ENCODE measurements at places on chromosomes 5 and 9.
A peak's percentile ranks its signal among the peaks of the same experiment; 100 is the strongest.

- DNase-seq, result no peak
- no peaks in the 10 kb centered on the region for H3K27me3 ChIP-seq
- no peak overlapping the region for H3K4me3 ChIP-seq
Measured at GRCh38 chr9:75612754-75613153, 277.7 kb upstream of the PCSK5 start.

- no peaks in the 10 kb centered on the region for H3K4me1 ChIP-seq
- peak overlapping the region; percentile 79 for H3K4me3 ChIP-seq
- H3K27ac ChIP-seq, result peak overlapping the region; percentile 80
- H3K36me3 ChIP-seq, result no peaks in the 10 kb centered on the region
Measured at GRCh38 chr9:33676746-33677505, 118.4 kb upstream of the PRSS3 start.

- peak overlapping the region; percentile 36 for H3K4me3 ChIP-seq
- H3K27ac ChIP-seq, result peak overlapping the region; percentile 89
- peak; percentile 96 for DNase-seq
- H3K27me3 ChIP-seq, result no peaks in the 10 kb centered on the region
- peaks cover 24% of the 10 kb centered on the region for H3K4me1 ChIP-seq
- H3K36me3 ChIP-seq, result no peaks in the 10 kb centered on the region
Measured at GRCh38 chr9:8733131-8733954, 933.8 kb upstream of the DMAC1 start.

DNA sequence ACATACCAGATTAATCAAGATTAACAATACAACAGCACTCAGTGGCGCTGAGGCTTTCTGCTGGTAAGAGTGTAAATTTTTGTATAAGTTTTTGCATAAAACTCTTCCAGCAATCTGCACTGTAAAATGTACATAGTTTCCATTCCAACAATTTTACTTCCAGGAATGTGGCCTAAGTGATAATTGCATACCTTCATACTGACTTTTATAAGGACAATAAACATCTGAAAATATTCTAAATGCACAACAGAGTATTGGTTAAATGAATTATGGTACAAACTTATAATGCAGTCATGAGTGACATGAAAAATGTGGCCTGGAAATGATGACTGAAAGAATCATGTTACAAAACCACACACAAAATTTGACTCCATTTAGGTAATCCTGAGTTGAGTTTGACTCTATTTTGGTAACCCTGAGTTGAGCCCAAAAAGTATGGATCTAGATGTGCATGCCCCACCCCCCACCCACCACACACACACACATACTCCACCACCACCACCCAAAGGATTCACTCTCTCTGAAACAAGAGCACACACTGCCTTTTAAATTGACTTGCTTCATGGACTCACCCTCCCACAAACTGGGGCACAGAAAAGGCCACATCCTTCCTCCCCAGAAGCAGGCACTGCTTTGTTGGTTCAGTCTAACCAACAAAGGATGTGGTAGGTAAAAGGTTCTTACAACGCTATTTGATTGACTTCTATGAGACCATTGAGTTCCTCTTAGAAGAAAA, 137.6 kb downstream of the SUSD1 start:
- no peak overlapping the region for H3K4me3 ChIP-seq
- H3K36me3 ChIP-seq, result no peaks in the 10 kb centered on the region
- H3K4me1 ChIP-seq, result peaks cover 44% of the 10 kb centered on the region
- DNase-seq, result peak; percentile 55

GRCh38 chr9:94928691-94929368, 202.3 kb downstream of the AOPEP start:
- peaks cover 3% of the 10 kb centered on the region for H3K4me1 ChIP-seq
- H3K4me3 ChIP-seq, result no peak overlapping the region
- no peaks in the 10 kb centered on the region for H3K36me3 ChIP-seq
- no peaks in the 10 kb centered on the region for H3K27me3 ChIP-seq

DNA sequence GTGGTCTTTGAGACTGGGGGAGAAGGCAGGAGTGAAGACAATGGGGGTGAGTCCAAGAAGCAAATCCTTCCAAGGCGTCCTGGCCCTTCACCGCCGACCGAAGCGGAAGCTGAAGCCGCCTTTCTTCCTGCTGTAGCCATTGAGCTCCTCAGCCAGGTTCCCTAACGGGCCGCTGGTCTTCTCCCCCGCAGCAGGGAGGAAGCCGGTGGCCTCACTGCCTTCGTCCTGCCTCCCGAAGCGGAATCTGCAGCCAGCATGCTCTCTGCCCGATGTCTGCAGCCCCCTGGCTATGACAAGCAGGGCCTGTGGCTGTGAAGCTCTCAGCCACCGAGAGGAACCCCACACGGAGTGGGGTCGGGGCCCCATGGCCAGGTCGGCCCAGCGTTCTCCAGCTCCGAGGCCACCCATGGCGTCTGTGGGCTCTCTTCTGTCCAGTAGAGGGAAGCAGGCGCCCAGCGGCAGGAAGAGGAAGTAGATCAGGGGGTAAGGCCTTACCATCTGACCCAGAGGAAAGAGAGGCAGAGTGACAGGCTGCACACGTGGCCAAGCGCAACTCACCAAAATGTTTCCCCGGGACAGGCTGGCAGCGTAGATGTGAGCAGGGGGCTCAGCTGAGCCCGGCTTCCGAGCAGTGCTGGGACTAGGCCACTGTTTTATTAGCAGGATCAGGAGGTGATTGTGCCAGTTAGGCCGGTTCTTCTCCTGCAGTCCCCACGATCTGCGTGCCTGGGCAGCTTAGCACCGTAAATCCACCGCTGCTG, 3.1 kb downstream of the QRFP start:
- peaks cover 26% of the 10 kb centered on the region for H3K36me3 ChIP-seq
- no peak overlapping the region for H3K4me3 ChIP-seq
- no peak for DNase-seq
- no peak overlapping the region for H3K27ac ChIP-seq
- no peaks in the 10 kb centered on the region for H3K4me1 ChIP-seq

- peak; percentile 49 for DNase-seq
- H3K4me3 ChIP-seq, result peak overlapping the region; percentile 12
- H3K36me3 ChIP-seq, result no peaks in the 10 kb centered on the region
- H3K27me3 ChIP-seq, result no peaks in the 10 kb centered on the region
- no peaks in the 10 kb centered on the region for H3K4me1 ChIP-seq
- H3K27ac ChIP-seq, result no peak overlapping the region
Measured at GRCh38 chr5:73136055-73136562, 15.7 kb downstream of the TMEM171 start.

- H3K4me1 ChIP-seq, result no peaks in the 10 kb centered on the region
- no peaks in the 10 kb centered on the region for H3K36me3 ChIP-seq
- no peak within 1 kb of the TSS for H3K4me3 ChIP-seq
Measured at GRCh38 chr5:138138949-138139780, at the start of gene NME5. TSS of gene NME5 (minus strand) at chr5:138139428. CDS start at chr5:138138780, 648 bp downstream.
